ENCODE measurements at places on chromosomes 11 and 22.
A peak's percentile ranks its signal among the peaks of the same experiment; 100 is the strongest.

- no peak for DNase-seq
These were observed 120.9 kb upstream of the LUZP2 start for GRCh38 chr11:24375931-24376330.

- DNase-seq = peak; percentile 76
These were observed 640 bp upstream of the ZDHHC8 start for GRCh38 chr22:20130731-20131596.

DNA sequence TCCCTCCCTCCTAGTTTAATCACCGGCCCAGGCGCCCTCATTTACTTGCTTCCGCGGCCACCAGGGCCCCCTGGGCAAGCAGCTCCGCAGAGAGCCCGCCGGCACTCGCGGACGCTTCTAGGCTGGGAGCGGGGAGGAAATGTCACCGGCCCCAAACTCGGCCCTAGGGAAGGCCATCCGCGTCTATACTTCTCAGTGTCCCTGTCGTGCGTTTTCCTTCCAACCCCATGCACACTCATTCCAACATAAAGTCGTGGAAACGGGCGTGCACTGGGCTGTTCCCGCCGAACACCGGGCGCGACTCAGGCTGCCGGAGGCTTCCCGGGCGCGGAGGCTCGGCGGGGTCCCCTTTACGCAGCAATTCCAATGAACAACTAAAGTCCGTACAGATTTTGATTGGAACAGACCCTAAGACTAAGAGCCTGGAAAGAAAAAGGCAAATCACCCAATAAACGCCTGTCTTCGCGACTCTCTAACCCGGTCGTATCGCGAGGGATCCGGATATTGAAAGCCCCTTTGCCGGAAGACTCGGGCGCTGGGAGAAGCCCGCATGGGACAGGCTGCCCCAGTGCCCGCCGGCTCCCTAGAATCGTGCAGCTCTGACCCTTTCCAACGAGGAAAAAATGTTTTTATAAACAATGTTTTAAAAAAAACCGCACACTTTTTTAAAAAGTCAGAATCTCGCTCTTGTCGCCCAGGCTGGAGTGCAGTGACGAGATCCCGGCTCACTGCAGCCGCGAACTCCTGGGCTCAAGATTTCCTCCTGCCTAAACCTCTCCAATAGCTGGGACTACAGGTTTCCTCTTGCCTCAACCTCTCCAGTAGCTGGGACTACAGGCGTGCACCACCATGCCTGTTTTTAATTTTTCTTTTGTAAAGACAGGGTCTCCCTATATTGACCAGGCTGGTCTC lies 1.3 kb upstream of the BARX2 start:
- DNase-seq = no peak

DNA sequence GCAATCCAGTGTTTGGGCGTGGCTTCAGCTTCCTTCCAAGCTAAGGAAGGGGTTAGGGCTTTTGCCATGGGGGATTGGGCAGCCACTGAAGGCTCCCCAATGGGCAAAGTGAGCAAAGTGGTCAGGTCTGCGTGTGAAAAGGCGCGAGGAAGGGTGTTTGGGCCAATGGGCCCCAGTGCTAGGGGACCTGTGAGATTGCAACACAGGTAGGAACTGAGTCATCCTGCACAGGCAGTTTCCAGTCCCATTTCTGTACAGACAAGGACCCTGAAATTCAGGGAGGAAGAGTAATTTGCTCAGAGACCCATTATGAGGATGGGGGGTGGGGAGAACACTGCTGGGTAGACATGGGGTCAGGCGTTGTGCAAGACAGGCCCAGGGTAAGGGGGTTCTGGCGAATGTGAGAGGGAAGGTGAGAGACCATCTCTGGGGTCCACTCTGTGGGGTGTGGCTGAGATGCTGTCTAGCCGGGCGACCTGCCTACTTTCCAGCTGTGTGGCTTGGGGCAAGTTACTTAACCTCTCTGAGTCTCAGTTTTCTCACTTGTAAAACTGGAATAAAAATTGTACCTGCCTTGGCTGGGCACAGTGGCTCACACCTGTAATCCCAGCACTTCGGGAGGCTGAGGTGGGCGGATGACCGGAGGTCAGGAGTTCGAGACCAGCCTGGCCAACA lies 7.3 kb downstream of the CCDC88B start:
- no peak for DNase-seq

GRCh38 chr11:36033936-36034335 lies 90.1 kb downstream of the LDLRAD3 start:
- DNase-seq = no peak

DNA sequence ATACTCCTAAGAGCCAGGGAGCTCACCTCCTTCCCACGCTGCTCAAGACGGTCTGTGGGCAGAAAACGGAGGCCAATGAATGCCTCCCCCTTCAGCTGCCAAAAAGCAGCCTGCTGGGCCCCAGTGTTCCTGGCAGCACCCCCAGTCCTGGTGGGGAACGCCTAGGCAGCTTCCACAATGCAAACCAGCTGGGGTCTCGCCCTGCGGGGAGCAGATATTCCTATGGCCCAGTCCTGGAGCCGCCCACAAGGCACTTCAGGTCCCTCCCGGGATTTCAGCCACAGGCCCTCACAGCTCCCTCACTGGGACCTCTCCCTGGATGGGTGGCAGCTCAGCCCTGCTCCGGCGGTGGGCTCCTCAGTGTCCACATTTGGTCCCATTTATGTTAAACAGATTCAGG lies 29.2 kb downstream of the A4GALT start:
- no peak for DNase-seq

DNA sequence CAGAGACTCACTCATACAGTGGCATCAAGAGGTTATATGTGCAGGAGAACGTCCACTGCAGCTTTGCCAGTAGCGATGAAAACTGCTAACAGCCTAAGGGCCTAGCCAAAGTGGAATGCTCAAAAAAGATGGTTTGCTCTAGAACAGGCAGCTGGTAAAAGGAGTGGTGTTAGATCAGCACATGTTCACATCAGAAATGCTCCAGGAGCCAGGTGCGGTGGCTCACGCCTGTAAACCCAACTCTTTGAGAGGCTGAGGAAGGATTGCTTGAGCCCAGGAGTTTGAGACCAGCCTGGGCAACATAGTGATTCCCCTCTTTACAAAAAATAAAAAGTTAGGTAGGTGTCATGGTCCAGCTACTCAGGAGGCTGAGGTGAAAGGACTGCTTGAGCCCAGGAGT lies 10.3 kb upstream of the TFIP11 start:
- DNase-seq = no peak

- DNase-seq = no peak
These were observed 11.4 kb downstream of the OR10D3 start for GRCh38 chr11:124194293-124195188.

DNA sequence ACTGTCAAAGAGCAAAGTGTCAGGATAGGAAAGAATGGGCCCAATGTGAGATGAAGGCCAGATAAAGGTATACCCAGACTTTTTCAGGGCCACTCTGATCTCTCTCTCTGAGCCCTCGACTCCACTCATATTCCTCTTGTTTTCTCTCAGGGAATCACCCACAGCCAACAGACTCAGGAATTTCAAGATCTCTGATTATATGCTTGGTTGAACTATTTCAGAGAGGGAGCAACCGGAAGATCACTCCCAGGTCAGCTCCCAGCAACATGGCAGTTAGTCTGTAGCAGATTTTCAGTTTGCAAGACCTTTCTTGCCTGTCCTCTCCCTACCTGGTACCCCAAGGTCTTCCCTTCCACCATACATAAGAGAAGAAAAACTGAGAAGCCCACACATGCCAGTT lies 102.5 kb downstream of the C11orf58 start:
- no peak for DNase-seq

DNA sequence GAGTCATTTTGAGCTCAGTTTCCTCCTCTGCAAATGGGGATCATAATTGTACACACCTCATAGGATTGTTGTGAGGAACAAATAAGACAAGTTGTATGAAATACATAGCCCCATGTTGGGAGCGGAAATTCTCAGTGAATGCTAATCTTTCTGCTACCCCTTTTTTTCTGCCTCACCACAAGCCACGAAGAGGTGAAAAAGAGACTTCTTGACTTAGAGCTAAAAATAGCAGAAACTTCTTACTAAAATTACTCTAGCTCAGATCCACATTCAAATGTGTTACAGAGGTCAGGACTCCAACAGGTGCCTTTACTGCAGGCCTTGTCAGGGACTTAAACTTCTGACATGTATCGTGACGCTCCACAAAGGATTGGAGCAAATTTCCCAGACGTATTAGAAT lies 128.5 kb downstream of the MIAT start:
- DNase-seq = no peak

DNA sequence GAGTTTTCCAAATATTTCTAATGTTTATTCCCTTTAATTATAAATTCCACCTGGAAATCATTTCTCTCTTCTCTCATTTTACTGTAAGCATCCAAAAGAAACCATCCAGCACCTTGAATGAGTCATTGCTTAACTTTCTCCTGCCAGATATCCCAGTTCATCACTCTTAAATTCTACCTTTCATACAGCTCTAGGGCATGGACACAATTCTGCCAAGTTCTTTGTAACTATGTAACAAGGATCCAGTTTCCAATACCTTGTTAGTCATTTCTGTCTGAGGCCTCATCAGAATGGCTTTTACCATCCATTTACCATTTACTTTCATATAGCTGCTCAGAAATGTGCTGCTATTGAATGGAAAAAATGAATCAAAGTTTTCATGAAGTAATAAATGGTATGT lies 455.4 kb upstream of the TENM4 start:
- no peak for DNase-seq

DNA sequence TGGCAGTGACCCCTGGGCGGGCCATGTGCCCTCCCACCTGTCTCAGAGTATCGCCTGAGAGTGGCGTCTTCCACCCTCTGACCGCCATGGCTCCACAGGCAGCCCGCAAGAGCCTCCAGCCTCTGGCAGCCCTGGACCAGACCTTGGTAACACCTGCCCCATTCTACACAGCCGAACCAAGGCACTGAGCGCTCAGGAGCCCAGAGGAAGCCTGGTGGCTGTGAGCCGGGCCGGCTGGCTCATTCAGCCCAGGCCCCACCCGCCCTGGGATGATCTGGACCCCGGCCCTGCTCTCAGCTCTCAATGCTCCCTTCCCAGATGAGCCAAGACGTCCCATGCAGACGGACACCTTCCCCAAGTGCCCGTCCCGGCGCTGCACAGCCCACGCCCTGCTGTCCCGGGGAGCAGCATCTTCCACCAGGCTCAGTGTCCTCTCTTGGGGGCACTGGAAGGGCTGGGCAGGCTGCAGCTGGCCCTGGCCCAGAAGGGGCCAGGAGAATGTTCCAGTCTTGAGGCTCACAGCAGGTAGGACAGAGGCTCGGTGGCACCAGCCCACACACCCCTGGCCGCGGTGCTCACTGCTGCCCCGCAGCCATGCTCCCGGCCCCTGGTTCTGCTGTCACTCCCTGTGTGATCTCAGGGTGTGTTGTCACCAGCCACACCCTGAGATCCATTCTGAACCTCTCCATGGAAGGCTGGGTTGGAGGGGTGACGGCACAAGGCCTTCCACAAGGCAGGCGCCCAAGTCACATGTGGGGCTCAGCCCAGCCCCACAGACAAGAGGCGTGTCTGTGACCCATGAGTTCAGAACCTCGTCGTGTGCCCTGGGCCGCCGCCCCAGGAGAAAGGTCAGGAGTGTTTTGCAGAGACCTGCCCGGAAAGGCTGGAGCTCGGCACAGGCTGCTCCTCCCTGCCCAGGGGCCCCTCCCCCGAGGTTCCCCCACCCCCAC lies 24.2 kb upstream of the PPARA start:
- no peak for DNase-seq

Data from stimulated activated CD4-positive, alpha-beta T cell treated with anti-CD3 and anti-CD28 coated beads, TNF-alpha, amount 100 ng/mL, for 4 hours (primary cell).